ENCODE measurements at places on chromosomes 3 and 15.

GRCh38 chr3:133362539-133362938 is 37.3 kb upstream of the BFSP2 start:
- no peak for DNase-seq

DNA sequence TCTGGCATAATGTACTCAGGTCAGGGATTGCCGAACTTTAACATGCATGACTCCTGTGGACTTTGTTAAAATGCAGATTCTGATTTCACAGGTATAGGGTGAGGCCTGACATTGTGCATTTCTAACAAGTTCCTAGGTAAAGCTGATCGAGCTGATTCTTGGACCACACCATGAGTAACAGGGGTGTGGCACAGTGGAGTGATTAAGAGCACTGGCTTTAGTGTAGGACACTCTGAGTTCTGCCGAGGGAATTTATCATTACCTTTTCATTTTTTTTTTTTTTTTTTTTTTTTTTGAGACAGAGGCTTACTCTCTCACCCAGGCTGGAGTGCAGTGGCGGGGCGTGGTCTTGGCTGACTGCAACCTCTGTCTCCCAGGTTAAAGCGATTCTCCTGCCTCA is 169.3 kb downstream of the ADAMTS9 start:
- DNase-seq = no peak

DNA sequence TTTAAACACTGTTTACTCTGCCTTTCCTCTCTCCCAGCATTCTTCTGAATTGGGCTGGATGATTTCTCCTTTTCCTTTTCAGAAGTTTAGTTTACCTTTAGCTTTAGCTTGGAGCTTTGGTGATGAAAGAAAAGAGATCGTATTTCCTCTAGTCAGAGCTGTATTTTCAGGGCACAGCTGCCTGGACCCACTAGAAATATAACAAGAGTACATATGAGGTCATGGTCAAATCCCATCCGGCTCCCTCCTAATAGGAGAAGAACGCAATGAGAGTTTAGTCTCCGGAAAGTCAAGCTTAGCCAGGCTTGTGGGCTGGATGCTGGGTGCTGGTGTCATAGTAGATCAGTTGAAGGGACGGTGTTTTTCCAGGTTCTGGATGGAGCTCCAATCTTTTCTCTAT is 177.1 kb upstream of the PFN2 start:
- DNase-seq = no peak

GRCh38 chr15:43514241-43515057 is 3.0 kb upstream of the MAP1A start:
- no peak for DNase-seq

Data from stimulated activated CD8-positive, alpha-beta memory T cell treated with anti-CD3 and anti-CD28 coated beads, Interleukin-2, amount 100 ng/mL, for 48 hours (primary cell).